ENCODE measurements at places on chromosomes 2 and 18.

- no peak for DNase-seq
Observed at GRCh38 chr2:148350199-148350598, 294.4 kb upstream of the EPC2 start.

- no peak for DNase-seq
Observed at GRCh38 chr2:227903381-227903780, 31.9 kb downstream of the DAW1 start.

- DNase-seq = no peak
Observed at GRCh38 chr2:171723716-171724683, 36.7 kb downstream of the DYNC1I2 start.

DNA sequence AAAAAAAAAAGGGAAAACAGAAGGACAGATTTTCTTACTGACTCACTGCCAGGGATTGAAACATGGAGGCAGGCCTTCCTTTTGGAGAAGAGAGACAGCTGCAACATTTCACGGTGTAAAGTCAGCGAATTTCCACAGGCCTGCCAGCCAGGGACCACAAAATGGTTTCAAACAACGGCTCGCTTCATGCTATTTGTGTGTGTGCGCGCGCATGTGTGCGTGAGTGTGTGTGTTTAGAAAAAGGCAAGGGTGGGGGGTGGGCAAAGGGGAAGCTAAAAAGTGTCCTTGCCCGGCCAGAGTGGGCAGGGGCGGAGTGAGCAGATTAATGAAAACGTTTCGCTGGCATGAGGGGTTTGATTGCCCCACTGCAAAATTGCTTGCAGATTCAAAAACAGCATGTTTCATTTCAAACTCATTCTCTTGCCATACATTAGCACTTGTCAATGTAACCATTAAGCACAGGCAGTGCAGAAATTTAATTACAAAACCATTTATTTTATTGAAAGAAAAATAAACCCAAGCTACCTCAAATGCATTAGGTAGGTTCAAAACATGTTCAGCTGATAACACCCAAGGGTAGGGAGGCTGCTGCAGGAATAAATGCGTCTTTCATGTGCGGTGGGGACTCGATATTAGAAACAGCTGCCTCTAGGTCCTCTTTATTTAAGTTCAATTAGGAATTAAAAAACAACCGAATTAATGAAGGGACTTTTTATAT lies 182.1 kb upstream of the SIX2 start:
- no peak for DNase-seq

DNA sequence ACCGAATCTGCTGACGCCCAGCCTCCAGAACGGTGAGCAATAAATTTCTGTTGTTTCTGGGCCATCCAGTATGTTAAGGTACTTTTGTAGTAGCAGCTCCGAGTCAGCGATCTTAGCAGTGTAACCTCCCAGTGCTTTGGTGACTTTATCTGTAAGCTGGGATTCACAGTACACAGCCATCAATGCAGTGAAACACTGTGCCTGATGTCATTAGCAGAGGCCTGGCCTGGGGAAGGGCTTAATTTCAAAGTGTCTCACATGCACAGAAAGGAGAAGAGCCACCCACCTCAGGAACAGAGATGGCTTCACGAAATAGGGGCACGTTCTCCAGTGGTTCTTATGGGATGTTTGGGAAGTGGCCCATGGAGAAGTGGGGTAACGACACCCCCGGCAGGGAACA lies 281.2 kb downstream of the PHLPP1 start:
- no peak for DNase-seq

DNA sequence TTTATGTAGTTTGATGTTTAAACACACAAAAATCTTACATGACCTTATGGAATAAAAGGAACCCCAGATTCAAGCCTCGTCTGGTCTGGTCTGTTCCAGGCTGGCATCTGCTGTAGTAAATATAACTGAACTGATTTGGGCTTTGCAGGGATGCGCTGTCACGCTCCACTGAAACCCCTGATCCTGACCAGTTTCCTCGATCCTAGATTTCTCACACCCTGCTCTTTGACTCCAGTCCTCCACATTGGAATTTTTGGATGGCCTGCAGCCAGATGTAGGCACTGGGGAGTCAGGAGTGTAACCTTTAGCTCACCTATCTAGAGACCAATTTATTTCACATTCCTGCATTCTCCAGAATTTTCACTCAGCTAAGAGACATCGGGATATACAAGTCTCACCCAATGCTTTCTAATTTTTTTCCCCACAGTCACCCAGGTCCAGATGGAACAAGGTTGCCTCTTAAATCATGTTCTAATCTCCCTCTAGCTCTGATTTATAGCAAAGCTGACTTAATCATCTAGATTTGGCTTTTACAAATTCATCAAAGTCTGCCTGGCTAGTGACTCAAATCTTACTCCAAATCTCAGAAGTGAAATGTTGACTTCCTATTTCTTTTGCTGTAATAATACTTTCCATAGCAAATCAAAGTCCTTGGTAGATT lies 219.6 kb downstream of the CD226 start:
- DNase-seq = no peak

DNA sequence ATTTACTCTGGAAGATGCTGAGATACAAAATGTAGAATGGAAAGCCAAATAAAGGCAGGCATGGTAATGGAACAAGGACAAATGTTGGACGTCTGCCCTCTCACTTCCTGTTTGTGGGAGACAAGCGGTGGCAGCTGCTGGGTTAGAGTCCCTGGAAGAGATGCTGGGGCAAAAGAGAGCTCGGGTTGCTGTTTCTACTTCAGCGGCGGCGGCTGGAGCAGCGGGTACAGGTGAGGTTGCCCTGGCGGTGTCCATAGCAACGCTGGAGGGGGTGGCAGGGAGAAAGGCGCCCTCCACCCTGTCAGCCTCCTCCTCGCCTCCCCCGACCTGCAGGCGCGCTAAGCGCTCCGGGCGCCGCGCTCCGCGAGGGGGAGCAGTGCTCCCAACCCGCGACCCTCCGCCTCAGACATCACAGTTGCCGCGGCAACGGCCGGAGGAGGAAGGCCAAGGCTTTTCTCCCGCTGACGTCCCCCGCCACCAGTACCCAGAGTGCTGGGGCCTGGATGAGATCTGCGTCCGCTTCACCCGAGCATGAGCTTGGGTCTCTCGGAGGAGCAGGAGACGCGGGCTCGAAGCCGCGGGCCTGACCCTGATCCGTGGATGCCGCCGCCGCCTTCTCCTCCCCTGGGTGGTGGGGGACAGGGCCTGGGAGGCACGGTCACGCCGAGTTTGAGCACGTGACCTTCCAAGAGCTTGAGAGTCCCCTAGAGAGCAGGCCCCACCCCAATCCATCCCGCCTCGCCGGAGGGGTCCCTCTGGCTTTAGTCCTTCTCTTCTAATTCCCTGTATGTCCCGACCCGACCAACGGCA lies 65.6 kb downstream of the NOL4 start:
- DNase-seq = no peak

All from Caco-2 (cell line).